T-helper 2 cell (primary cell): ENCODE measurements at places on chromosomes 5 and 9.

DNA sequence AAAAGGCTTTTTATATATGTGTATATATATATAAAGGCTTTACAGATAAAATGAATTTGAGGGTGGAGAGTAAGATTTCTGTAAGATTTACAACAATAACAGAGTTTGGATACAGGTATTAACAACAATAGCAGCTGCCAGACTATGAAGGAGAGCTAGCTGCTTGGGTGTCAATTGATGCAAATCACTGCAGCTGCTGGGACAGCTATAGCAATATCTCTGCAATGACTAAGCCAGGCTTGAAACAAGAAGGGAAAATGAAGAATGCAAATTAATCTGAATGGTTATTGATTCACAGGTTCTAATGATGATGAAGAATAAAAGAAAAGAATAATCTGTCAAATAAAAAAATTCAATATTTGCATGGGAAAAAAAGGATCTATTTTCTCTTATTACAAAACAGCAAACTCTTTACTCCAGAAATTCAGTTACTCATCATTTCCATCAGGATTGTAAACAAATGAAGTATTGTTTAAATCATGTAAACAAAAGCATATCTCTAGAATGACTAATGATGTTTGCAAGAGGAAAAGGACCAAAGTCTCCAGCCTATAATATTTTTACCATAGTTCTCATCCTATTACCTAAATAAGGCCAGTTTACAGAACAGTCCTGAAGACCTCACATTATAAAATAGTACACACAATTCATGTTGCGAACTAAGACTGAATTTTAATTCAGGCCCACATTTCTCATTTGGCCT, 219.0 kb downstream of the HTR1A start:
- DNase-seq = no peak

GRCh38 chr9:13450723-13451122, 171.2 kb upstream of the MPDZ start:
- no peak for DNase-seq

DNA sequence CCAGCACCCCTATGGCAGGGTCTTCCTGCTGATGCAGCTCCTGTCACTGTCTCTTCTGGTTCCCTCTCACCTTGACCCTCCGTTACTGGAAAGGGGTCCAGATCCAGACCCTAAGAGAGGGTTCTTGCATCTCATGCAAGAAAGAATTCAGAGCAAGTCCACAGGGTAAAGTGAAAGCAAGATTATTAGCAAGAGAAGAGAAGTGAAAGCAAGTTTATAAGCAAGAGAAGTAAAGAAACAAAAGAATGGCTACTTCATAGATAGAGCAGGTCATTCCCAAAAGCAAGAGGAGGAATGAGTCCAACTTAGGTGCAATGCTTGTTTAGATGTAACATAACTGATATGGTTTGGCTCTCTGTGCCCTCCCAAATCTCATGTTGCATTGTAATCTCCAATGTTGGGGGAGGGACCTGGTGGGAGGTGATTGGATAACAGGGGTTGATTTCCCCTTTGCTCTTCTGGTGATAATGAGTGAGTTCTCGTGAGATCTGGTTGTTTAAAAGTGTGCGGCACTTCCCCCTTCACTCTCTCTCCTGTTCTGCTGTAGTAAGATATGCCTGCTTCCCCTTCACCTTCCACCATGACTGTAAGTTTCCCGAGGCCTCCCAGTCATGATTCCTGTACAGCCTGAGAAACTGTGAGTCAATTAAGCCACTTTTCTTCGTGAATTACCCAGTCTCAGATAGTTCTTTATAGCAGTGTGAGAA, 183.3 kb downstream of the MED10 start:
- DNase-seq = no peak

DNA sequence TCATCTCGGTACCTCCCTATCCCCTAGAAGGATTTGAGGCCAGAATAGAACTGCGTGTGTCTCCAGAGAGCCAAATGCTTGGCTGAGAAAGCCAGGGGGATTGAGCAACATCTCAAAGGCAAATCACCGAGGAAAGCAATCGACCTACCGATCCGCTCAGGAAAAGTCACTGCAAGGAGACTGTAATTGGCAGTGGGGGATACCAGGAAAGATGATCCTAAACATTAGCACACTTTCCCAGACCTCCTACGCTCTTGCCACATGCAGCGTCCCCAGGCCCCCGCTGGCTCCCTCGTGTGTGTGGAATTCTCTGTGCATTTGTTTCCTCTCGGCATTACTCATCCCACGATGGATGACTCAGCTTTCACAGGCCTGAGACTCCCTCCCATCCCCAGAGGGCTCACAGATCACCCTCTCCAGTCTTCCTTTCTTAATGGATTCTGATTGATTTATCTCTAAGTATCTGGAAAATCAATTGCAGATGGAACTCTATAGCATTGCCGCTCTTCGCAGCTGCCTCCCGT, 82.2 kb upstream of the ICE1 start:
- DNase-seq = no peak

DNA sequence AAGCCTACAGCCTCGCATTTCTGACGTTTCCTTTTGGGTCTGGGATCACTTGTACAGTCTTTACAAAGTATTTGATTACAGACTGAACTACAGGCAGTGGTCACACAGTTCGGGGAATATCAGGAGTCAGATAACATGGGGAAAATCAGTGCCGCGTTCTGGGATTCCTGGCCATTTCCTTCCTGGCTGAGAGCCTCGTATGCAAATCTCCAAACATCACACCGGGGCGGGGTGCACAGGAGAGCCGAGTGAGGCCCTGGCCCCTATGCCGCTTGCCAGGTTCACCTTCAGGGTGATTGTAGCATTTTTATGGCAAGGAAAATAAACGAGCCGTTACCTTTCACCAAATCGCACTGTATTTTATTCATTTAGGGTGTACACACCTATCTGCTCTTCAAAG, 29.6 kb upstream of the SLC9A3 start:
- no peak for DNase-seq

DNA sequence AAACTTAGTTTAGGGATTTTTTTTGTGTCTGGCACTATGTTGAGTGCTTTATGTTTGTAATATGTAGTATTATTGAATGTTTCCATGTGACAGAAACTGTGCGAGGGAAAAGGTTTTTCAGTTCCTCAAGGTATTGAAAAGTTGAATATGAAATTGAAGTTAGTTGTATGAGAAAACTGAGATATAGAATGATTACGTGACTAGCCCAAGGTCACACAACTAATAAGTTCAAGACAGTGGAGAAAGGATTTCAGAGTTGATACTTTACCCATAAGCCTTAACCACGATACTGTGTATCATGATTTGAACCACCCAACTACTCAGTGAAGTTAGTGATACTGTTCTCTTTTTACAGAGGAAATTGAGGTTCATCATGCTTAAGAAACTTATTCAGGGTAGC, 5.7 kb downstream of the NIPBL start:
- no peak for DNase-seq

GRCh38 chr9:2730971-2731370, 13.7 kb downstream of the KCNV2 start:
- no peak for DNase-seq

GRCh38 chr9:8062459-8062858, 262.9 kb upstream of the DMAC1 start:
- DNase-seq = no peak

GRCh38 chr9:124629600-124629999, 122.4 kb upstream of the NR5A1 start:
- DNase-seq = no peak
